ENCODE measurements at places on chromosomes 1 and 21.

- no peak for DNase-seq
Observed at GRCh38 chr1:119878171-119878570, 18.1 kb downstream of the ADAM30 start.

DNA sequence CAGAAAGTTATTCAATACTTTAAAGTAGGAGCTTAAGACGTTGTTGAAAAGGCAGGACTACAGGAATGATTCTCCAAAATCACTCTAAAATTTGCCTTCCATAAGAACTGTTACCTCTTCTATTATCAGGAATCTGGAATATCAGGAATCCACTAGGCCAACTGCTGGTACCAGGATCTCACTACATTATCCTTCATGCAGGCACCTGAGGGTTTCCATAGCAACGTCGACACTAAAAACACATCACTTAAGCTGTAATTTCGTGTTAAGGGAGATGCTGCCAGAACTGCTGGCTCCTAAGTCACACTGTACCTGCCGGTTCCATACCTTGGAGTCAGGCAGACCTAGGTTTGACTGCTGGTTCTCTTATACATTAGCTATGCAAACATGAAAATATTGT, 139.7 kb upstream of the C1orf87 start:
- DNase-seq = no peak

- DNase-seq = no peak
Observed at GRCh38 chr1:74534241-74534640, 21.8 kb upstream of the LRRC53 start.

GRCh38 chr1:30523055-30524020, 200.0 kb downstream of the MATN1 start:
- no peak for DNase-seq

DNA sequence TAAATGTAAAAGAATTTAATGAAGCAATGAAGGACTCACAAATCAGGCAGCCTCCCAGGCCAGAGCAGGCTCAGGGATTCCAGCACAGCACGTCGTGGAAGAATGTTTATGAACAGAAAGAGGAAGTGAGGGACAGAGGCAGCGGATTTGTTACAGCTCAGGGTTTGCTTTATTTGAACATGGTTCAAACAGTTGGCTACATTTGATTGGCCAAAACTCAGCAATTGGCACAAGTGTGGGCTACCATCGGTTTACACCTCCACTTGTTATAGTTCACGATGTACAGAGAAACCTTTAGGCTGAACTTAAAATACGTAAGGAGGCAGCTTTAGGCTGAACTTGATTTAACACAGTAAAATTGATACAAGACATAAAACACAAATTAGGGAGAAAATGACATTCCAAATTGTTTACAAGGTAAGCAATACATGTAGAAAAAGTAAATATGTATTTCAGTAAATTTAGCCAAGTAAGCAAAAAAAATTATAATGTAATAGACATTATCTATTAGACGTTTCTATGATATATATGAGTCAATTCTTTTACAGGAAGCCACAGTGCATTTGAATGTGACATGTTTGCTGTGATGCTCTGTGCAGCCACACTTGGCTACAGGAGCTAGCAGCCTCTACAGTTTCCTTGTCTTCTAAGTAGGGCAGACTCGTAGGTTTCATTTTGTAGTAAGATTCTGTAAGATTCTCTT, 126.5 kb downstream of the ADSS2 start:
- no peak for DNase-seq

DNA sequence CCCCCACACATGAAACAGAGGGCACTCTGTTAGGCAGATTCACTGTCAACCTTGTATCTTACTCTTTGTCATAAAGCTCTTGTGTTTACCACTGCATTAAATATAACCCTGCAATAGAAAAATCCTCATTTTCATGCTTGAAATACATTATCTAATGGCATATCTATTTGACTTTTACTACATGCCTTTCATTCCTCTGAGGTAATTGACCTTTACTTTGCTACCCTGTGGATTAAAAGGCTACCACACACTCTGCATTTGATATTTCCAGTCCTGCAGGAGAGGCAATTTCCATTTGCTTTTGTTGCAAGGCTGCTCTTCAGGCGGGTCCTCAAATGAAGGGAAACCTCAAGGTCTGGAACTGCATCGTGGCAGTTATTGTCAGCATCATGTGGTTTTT, 238.0 kb downstream of the NTNG1 start:
- DNase-seq = no peak

- no peak for DNase-seq
Observed at GRCh38 chr1:32989160-32990050, 24.8 kb upstream of the RNF19B start.

GRCh38 chr1:21662426-21663247, 6.5 kb downstream of the RAP1GAP start:
- DNase-seq = no peak

GRCh38 chr1:183896466-183897048, 91.6 kb downstream of the RGL1 start:
- DNase-seq = no peak

DNA sequence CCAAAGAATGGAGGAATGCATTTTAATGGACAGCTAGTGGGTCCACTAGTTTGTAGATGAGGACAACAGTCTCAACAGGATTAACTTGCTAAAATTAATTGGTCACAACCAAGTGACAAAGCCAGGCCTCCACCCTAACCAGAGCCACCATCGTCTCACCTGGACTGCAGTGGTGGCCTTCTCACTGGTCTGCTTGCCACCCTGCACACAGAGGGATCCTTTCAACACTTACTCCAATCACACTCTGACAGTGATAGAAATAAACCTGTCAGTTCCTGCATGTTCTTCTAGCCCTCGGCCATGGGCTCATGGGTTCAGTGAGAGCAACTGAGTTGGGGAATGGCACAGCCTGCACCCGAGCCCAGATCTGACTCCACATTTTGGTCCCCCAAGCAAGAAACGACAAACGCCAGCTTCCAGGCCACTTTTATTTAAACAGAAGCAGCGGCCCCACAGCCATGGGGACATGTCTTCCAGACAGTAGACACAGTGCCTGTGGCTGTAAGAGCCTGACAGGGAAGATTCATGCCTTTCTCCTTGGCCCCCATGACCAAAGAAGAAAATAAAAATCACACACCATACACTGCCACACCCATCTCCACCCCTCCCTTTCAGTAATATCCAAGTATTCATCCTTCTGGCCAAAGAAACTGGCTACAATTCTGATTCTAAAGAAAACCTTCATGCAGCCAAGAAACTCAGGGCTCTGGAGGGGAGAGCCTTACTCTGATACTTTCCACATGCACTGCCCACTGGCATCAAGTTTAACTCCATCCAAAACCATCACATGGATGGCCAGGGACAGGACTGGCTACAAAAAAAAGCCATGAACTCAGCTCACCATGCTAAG, 37.6 kb downstream of the DHCR24 start:
- no peak for DNase-seq
